Pancreas (tissue), 10 donors: ENCODE measurements at places on chromosomes 3 and 15. TPM values are rescaled to one million over a fixed set of nuclear protein-coding genes. Genes with fewer than 3 reads are reported as not detected.

RRP9 gene
- total RNA-seq: 9.0 TPM

KY gene
- 0.23 TPM for total RNA-seq

DNA sequence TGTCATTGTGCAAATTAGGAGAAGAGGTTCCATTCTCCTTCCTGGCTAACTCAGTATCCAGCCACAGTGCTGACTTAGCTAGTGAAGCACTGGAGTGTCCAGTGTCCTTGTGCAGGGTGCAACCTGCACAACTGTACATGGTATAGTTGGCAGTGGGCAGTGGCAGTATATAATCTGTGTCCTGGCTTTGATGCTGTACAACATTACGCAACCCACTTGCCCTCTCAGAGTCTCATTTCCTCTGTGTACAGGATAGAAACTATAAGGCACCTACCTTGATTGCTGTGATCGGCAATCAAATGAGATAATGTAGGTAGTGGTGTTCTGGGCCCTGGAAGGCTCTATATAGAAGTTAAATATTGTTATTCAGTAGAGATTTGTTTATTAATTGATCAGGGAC lies 333.6 kb downstream of the CLSTN2 start:
- no peak for DNase-seq

DNA sequence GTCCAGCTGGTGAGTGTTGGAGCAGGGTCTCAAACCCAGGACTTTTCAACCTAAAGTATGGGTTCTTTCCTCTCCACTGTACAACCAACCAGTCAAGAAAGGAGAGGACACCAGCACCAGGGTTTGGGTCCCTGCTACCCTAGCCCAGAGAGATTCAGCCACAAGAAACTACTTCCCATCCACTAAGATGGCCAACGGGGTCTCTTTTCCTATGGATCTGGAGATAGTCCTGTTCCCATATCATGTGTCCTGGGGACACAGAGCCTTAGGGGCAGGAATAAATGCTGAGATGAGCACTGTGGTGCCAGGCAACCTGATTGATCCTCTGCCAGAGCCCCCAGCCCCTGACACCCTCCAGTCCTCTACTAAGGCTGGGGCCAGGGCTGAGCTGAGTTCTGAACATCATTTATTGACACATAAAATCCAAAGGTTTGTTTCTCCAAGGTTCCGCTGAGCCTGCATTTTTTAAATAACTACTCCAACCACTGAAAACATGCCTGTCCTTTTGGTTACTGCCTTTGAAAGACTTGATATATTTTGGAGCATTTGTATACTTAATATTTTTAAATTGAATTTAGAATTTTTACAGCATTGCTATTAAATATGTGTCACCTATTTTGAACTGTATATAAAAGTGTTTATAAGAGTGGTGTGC lies 26.0 kb downstream of the MRPL46 start:
- no peak for DNase-seq

- no peak for DNase-seq
Observed at GRCh38 chr3:146464783-146465182, 4.6 kb downstream of the PLSCR2 start.

HTR3E gene
- not detected for total RNA-seq

DNA sequence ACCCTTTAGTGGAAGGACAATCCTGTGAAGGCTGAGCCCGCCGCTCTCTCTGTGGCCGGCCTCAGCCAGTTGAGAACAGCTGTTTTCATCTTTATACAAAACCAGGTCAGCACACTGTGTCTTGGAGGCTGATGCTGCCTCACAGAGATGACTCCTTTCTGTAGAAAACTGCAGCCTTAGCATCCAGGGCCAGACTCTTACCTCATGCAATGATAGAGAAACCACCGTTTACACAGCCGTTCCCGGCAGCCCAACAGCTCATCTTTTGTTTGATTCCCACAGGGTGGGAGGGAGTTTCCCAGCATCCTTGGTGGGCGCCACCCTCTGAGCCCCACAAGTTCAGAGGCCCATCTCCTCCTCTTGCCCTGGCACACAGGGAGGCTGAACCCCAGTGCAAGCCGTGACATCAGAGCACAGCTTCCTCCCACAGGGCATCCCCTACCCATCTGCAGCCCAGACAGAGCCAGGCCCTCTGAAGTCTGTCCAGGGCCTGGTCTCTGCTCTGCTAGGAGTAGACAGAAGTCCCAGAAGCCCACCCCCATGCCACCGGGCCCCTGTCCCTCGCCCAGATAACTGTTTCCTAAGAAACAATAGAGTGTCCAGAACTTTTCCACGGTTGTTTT lies 105.0 kb downstream of the LRRK1 start:
- DNase-seq: no peak

- no peak for DNase-seq
Observed at GRCh38 chr3:181302960-181303359, 313.4 kb upstream of the DNAJC19 start.

GRCh38 chr3:14849638-14850230 lies 31.0 kb downstream of the FGD5 start:
- no peak for DNase-seq

POLQ gene
- total RNA-seq: 0.09 TPM

- DNase-seq: no peak
Observed at GRCh38 chr15:42191610-42192346, 16.3 kb downstream of the VPS39 start.

DNA sequence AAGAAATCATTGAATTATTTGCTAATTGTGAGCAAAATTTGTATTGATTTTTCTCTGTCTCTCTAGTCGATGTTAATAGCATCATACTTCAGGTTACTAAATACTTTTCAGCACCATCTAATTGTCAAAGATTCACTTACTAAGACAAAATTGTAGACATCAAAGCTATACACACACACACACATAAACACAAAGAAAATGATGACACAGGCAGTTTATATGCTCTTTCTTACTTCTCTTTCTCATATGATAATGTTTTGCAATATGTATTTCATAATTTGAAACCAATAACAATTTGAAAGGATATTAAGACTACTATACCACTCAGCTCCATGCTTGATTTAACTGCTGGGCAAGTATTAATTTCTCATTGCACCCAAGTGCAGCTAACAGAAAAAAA lies 406.2 kb downstream of the ROBO2 start:
- DNase-seq: no peak

UMPS gene
- total RNA-seq: 20.1 TPM

C3orf20 gene
- total RNA-seq: 0.04 TPM

RTP3 gene
- not detected for total RNA-seq

- DNase-seq: no peak
Observed at GRCh38 chr3:195162033-195162669, 108.8 kb downstream of the XXYLT1 start.

DNA sequence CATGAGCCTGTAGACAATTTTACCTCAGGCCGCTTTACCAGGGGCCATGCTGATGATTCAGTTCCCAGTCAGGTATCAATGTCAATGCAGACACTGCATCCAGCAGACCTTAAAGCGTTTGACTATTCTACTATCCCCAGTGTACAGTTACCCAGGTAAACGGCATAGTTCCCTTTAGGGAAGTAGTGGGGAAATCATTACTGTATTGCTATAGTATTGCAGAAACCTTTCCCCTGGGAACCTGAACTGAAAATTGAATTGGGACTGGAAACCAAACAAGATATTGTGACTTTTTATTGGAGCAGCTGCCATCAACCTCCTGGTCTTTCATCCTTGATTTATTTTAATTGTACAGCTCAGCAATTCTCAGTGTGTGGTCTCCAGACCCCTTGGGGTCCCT lies 6.6 kb upstream of the INAFM2 start:
- no peak for DNase-seq

DNA sequence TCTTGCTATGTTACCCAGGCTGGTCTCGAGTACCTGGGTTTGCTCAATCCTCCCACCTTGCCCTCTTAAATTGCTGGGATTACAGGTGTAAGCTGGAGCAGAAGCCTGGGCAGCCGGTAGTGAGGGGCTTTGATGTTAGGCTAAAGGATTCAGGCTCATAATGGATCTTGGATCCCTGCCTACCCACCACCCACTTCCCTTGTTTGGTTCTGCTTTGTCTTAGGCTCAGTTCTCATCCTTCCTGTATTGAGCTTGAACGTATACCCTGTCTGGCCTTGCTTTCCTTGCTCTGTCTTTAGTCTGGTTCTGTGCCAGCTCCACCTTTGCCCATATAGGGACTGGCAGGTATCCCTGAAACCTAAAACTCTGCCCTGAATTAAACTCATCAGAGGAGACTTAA lies 1.7 kb downstream of the PPCDC start:
- DNase-seq: no peak
